ENCODE measurements at places on chromosomes 3 and 15. TPM values are rescaled to one million over a fixed set of nuclear protein-coding genes. Genes with fewer than 3 reads are reported as not detected.

DNA sequence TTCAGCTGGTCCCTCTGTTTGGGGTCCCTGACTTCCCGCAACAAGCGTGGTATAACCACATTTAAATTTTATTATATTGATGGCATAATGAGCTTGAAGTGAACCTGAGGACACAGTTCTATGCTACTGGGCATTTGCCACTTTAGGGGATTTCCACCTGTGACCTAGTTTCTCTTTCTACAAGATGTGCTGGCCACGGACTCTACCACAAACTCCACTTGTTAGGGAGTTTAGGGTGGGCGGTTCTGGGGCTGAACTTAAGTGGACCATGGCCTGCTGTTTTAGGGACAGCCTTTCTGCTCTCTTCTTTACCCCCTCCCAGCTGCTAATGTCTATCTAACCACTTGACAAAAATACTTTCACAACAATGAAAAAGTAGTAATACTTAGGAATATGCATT, 1199.1 kb downstream of the SI start:
- no peaks in the 10 kb centered on the region for H3K36me3 ChIP-seq
- H3K27ac ChIP-seq: no peak overlapping the region
- H3K4me3 ChIP-seq: no peak overlapping the region
- H3K27me3 ChIP-seq: no peaks in the 10 kb centered on the region

Gene THRB
- 27.0 TPM for total RNA-seq

- H3K4me1 ChIP-seq: peaks cover 22% of the 10 kb centered on the region
- H3K4me3 ChIP-seq: no peak overlapping the region
- no peaks in the 10 kb centered on the region for H3K27me3 ChIP-seq
- no peaks in the 10 kb centered on the region for H3K36me3 ChIP-seq
- peak overlapping the region; percentile 23 for H3K27ac ChIP-seq
Measured at GRCh38 chr3:29747991-29748390, 467.1 kb downstream of the RBMS3 start.

DNA sequence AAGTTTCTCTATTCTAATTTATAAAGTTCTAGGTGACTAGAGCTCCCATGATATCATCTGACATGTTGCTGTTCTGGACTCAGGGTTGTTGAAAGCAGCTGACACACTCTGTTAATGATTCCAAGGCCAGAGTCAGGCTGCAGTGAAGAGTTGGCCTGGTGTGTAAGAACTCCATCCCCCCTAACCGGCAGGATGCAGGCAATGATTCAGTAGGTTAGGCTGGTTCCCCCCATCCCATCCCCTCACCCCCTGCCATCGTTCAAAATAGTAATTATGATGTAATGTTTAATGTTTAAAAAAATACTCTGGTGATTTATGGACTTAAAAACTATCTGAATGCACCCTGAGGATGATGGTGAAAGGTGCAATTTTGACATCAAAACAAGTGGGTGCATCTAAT, 4.6 kb upstream of the TRIM71 start:
- no peak for DNase-seq
- H3K36me3 ChIP-seq: no peaks in the 10 kb centered on the region
- H3K4me3 ChIP-seq: no peak overlapping the region
- peaks cover 3% of the 10 kb centered on the region for H3K4me1 ChIP-seq

DNA sequence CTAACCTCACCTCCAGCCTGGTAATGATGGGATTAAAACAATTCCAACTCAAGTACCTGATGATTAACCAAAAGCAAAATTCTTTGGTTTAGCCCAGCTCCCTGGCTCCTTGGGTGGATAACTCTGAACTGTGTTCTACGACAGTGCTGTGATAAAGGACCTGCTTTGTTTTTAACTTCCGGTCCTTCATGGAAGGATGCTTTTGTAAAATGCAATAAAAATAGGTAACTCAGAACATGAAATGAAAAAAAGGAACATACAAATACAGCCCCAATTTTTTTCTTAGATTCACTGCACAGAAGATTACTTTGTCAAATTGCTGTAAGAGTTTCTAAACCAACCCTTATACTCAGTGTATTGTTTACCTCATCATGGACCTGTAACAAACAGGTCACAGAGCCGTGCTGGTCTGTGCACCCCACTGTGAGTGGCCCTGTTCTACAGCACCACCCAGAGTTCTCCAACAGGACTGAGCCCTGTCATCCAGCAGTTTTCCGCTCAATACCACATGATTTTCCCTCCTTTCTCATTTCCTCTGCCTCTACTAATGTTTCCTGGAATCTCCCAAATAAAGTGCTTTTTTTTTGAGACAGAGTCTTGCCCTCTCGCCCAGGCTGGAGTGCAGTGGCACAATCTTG, 4.9 kb upstream of the PCYT1A start:
- no peak overlapping the region for H3K4me3 ChIP-seq
- no peaks in the 10 kb centered on the region for H3K27me3 ChIP-seq
- no peak overlapping the region for H3K27ac ChIP-seq
- no peaks in the 10 kb centered on the region for H3K36me3 ChIP-seq

- H3K27me3 ChIP-seq: no peaks in the 10 kb centered on the region
- H3K4me1 ChIP-seq: no peaks in the 10 kb centered on the region
- DNase-seq: no peak
- no peak overlapping the region for H3K4me3 ChIP-seq
- H3K27ac ChIP-seq: no peak overlapping the region
- no peaks in the 10 kb centered on the region for H3K36me3 ChIP-seq
Measured at GRCh38 chr3:66825375-66825774, 172.7 kb upstream of the KBTBD8 start.

GRCh38 chr3:172673210-172673679, 37.6 kb downstream of the NCEH1 start:
- peaks cover 57% of the 10 kb centered on the region for H3K4me1 ChIP-seq
- H3K4me3 ChIP-seq: no peak overlapping the region
- H3K27me3 ChIP-seq: no peaks in the 10 kb centered on the region

DNA sequence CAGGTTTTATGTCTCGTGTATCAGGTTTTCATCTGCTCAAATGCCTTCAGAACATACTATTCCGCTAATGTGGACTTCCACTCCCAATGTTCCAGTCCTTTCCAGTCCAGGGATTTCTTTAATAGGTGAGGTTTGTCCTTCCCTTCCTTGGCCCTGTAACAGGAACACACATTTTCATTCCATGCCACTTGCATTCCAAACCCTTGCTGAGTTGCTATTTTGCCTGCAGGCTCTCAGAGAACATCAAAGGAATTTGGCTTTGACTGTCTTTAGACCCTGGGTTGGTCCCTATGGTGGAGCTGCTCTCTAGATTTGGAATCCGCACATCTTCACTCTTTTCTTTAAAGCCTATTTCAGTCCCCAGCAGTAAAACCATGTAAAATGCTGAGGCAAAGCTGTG, 12.3 kb upstream of the ALCAM start:
- H3K27me3 ChIP-seq: peaks cover 25% of the 10 kb centered on the region
- no peak for DNase-seq
- H3K4me3 ChIP-seq: peak overlapping the region; percentile 53
- H3K27ac ChIP-seq: no peak overlapping the region
- H3K4me1 ChIP-seq: no peaks in the 10 kb centered on the region

GRCh38 chr15:25250906-25251622, 187.8 kb downstream of the UBE3A start:
- H3K4me3 ChIP-seq: no peak overlapping the region
- H3K27me3 ChIP-seq: no peaks in the 10 kb centered on the region
- no peaks in the 10 kb centered on the region for H3K4me1 ChIP-seq
- H3K27ac ChIP-seq: no peak overlapping the region

- H3K27me3 ChIP-seq: no peaks in the 10 kb centered on the region
- H3K27ac ChIP-seq: no peak overlapping the region
Measured at GRCh38 chr3:156433138-156433537, 121.8 kb downstream of the SSR3 start.

GRCh38 chr3:36192901-36193300, 187.4 kb upstream of the STAC start:
- no peaks in the 10 kb centered on the region for H3K27me3 ChIP-seq
- H3K4me3 ChIP-seq: no peak overlapping the region
- no peak overlapping the region for H3K27ac ChIP-seq
- DNase-seq: no peak

- H3K4me3 ChIP-seq: no peak overlapping the region
- H3K27ac ChIP-seq: no peak overlapping the region
- H3K36me3 ChIP-seq: no peaks in the 10 kb centered on the region
- no peaks in the 10 kb centered on the region for H3K27me3 ChIP-seq
Measured at GRCh38 chr3:12308517-12308916, 19.6 kb downstream of the PPARG start.

Gene SOX2
- total RNA-seq: not detected

DNA sequence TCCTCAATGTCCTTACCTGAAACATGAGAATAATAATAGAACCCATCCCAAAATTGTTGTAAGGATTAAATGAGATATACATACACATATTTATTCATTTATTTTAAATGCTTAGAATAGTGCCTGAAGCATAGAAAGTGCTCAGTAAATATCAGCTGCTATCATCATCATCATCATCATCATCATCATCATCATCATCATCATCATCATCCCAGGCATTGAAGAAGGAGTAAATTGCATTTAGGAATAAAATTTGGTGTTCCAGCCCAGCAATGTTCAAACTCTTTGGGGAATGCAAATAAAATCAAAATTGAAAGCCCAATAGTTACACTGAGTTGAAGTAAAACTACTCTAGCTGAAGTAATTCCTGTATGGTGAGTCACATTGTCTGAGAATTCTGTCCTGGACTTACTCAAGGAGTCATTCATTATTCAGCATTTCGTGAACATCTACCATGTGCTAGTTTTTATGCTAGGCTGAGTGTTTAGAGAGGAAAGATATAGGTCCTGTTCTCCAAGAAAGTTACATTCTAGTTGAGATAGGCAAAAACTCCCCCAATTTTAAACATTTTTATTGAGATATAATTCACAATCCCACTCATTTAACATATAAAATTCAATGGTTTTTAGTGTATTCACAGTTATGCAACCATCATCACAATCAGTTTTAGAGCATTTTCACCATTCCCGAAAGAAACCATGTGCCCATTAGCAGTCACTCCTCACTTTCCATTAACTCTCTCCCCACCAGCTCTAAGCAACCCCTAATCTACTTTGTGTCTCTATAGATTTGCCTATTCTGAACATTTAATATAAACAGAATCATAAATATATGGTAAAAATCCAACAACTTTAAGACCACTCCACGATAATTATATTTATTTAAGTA, 107.2 kb downstream of the FRMD5 start:
- no peak overlapping the region for H3K27ac ChIP-seq
- H3K4me3 ChIP-seq: no peak overlapping the region
- H3K4me1 ChIP-seq: no peaks in the 10 kb centered on the region
- DNase-seq: no peak
- no peaks in the 10 kb centered on the region for H3K27me3 ChIP-seq
- H3K36me3 ChIP-seq: no peaks in the 10 kb centered on the region

DNA sequence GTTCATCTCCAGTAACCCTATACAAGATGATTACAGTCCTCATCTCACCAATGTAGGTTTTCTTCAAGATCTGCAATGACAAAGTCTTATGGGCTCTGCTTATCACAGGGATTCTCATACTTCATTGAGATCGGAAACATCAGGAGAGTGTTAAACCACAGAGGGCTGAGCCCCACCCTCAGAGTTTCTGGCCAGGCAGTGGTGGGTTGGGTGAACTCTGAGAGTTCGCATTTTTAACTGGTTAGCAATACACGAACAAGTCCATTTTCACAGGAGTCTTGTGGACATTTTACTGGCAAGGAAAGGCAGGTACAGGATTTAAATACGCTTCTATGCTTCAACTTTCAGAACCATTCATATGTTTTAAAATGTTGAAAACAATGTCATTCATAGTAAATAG, 366.7 kb upstream of the ROBO2 start:
- DNase-seq: no peak
- no peak overlapping the region for H3K4me3 ChIP-seq
- H3K27ac ChIP-seq: no peak overlapping the region
- H3K4me1 ChIP-seq: no peaks in the 10 kb centered on the region

Gene SAMD7
- not detected for total RNA-seq

DNA sequence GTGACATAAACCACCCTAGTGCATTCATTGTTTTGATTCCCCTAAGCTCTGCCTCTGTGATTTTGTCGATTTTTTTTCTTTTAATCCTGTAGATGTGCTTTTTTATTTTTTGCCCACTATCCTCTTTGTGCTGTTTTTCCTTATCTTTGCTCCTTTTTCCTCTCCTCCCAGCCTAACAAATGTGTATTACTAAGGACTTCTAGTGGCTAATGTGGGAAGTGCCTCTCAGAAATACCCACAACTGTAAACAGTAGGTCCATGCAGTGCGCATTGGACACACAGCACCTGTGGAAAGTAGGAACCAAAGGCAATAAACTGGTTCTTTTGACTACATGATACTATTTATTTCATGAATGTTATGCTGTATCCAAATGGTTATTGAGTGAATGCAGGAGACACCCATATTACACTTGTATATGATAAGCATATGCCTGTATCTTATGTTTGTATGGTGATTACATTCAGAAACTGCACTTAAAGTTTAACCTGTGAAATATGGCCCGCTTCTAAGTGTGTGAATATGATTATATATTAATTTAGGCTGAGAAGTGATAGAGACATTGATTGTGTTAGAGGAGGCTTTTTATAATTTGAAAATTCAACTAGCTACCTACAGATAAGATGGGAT, 147.8 kb downstream of the PLCL2 start:
- H3K4me3 ChIP-seq: no peak overlapping the region
- no peaks in the 10 kb centered on the region for H3K27me3 ChIP-seq
- no peak overlapping the region for H3K27ac ChIP-seq
- H3K36me3 ChIP-seq: no peaks in the 10 kb centered on the region
- peaks cover 3% of the 10 kb centered on the region for H3K4me1 ChIP-seq

- H3K36me3 ChIP-seq: no peaks in the 10 kb centered on the region
- DNase-seq: no peak
- peaks cover 2% of the 10 kb centered on the region for H3K27me3 ChIP-seq
- H3K4me3 ChIP-seq: peak overlapping the region; percentile 80
- H3K4me1 ChIP-seq: peaks cover 14% of the 10 kb centered on the region
Measured at GRCh38 chr15:41494190-41494921, 682 bp downstream of the ITPKA start.

Gene AQR
- total RNA-seq: 16.0 TPM

DNA sequence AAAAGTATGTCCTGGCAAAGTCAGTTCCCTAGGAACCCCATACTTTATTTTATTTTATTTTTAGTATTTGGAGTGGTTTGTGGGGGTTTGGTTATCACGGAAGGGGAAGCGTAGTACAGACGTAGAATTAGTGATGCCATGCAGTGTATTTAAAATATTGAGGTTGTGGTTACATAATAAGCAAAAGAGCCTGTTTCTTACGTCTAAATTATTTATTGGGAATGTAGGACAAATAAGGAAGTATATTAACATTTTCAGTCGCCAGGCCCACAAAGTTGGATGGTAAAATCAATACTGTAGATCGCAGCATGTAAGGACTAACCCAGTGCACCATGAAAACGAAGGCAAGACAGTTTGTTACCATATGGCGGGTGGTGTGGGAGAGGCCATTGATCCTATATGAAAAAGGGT, 558 bp downstream of the DTWD1 start:
- H3K27me3 ChIP-seq: no peaks in the 10 kb centered on the region
- DNase-seq: no peak
- H3K36me3 ChIP-seq: no peaks in the 10 kb centered on the region
- H3K4me3 ChIP-seq: peak overlapping the region; percentile 72

Gene MUC13
- 0.08 TPM for total RNA-seq
